ENCODE measurements at places on chromosomes 5 and 9. TPM values are rescaled to one million over a fixed set of nuclear protein-coding genes. Genes with fewer than 3 reads are reported as not detected.

DNA sequence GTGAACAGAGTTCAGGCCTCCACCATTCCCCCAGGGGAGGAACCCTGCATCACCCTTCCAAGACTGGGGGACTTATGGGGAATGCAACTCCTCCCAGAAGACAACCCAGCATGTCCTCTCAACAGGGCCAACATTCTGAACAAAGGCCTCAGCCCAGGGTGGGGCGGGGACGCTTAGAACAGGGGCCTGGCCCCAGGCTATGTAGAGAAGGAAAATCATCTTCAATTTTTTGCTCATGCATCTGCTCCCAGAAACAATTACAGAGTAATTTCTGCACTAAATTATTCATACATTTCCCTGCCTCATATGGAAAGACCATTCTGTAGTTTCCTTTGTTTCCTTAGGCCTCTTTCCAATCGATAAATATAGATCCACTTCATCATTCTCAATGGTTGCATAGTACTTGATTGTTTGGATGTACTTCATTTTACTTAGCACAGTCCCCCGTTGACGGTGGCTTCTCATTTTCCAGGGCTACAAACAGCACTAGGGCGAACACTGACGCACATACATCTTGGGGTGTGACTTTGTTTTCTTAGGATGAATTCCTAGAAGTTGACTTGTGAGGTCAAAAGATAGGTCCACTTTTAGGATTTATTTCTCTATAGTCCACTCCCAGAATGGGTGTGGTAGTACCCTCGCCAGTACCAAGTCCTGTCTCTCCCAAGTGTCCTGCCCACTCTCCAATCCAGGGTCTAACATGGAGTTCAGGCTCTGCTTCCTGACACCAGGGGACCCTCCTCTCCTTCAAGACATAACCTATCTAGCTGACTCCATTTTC, 27.2 kb upstream of the SMU1 start:
- DNase-seq: peak; percentile 77

TJP2 gene
- total RNA-seq: 28.6 TPM

PPP2R2B gene
- total RNA-seq: under 0.01 TPM

GRCh38 chr9:83526901-83527300, 11.3 kb downstream of the FRMD3 start:
- no peak for DNase-seq

GRCh38 chr9:126982215-126983002, 67.8 kb downstream of the RALGPS1 start:
- DNase-seq: no peak
